Activated CD4-positive, alpha-beta T cell treated with anti-CD3 and anti-CD28 coated beads for 36 hours (primary cell): ENCODE measurements at places on chromosomes 11 and 22. TPM values are rescaled to one million over a fixed set of nuclear protein-coding genes. Genes with fewer than 3 reads are reported as not detected.

DNA sequence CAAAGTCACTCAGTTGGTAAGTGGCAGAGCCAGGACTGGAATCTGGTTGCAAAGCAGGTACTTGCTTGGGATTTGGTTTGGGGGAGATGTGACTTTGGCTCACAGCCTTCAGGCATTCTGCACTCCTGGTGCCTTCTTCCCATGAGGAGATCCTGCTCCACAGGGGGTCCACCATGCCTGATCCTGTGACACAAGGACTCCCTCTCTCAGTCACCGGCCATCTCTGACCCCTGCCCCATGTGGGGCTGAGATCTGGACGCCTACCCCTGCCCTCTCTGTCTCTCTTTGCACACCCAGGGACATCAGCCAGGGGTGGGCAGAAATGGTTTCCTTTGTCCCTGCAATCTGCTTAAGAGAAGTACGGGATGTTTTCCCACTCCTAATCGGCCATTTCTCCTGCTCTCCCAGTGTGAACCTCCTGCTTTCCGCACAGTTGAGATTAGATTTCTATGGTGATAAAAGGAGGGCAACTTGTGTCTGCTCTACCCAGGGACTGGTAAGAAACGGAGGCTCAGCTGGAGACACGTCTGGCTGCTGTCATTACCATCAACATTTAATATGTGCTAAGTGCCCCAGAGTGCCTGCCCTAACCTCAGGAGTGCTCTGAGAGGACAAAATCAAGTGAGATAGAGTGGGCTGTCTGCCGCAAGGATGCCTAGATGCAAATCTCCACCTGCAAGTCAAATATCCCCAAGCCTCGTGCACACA lies 11.1 kb upstream of the FXYD6 start:
- no peaks in the 10 kb centered on the region for H3K27me3 ChIP-seq
- H3K36me3 ChIP-seq, result no peaks in the 10 kb centered on the region
- no peak overlapping the region for H3K4me3 ChIP-seq
- H3K4me1 ChIP-seq, result peaks cover 2% of the 10 kb centered on the region
- no peak overlapping the region for H3K27ac ChIP-seq
- no peak for DNase-seq

CDON gene
- total RNA-seq, result 1.8 TPM

DNA sequence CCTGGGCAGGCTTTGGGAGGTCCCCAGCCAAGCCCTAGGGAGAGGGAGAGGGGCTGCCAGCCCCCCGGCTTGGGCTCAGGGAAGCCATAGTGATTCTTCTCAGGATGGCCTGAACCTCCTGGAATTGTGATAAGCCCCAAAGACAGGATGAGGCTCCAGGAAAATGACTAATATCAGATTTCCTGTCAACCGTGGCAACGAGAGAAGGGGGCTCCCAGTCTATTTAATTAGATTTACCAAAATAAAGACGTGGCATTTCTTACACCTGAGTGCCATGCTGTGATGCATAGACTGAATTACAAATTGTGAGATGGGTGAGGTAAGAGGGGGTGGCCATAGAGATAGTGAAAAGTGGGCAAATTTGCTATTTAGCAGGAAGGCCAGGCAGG lies 20.4 kb downstream of the SERPINH1 start:
- H3K27ac ChIP-seq, result peak overlapping the region; percentile 83
- peaks cover 13% of the 10 kb centered on the region for H3K4me1 ChIP-seq
- DNase-seq, result no peak
- peak overlapping the region; percentile 75 for H3K4me3 ChIP-seq

DNA sequence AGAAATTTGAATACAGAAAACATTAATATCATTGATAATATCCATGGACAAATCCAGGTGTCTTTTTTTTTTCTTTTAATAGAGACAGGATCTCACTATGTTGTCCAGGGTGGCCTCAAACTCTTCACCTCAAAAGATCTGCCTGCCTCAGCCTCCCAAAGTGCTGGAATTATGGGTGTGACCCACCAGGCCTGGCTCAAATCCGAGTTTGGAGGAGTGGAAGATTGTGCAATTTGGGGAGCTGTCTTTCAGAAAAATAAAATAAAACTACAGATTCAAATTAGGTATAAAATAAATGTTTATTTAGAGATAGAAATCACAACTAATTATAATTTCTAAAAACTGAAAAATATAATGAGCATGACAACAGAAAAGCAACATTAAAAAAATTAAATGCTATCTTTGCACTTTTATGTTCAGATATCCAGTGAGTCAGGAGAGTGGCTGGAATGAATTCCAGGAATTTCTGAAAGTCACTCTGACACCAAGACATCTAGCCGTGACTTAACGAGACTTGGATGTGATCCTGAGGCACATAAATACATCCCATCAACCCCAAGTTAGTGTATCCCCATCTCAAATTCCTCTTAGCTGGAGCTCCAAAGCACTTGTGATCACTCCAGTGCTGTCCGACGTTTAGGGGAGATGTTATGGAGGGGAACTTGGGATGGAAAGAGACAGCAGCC lies 128.6 kb upstream of the THY1 start:
- no peaks in the 10 kb centered on the region for H3K4me1 ChIP-seq
- H3K4me3 ChIP-seq, result no peak overlapping the region
- H3K27me3 ChIP-seq, result peaks cover 5% of the 10 kb centered on the region
- no peaks in the 10 kb centered on the region for H3K36me3 ChIP-seq
- H3K27ac ChIP-seq, result no peak overlapping the region
- no peak for DNase-seq

CCDC87 gene
- 0.09 TPM for total RNA-seq
